ENCODE measurements at places on chromosomes 2 and 18. TPM values are rescaled to one million over a fixed set of nuclear protein-coding genes. Genes with fewer than 3 reads are reported as not detected.

Gene NEURL3
- total RNA-seq = 0.64 TPM

DNA sequence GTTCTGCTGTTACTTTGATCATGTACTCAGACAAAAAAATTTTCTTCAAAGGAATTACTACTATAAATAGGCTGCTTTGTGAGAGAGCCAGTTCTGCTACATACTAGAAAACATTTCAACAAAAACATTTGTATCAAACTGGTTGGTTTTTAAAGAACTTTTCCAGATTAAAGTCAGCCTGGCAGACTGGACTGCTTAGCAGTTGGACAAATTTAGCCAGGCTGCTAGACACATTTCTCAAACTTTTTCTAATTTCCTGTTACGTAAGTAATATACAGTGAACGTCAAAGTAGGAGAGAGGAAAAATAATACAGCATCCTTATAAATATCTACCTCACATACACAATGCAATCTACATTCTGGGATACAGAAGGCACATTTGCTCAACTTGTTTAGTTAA is 109.5 kb downstream of the SP3 start:
- DNase-seq = no peak

- no peak for DNase-seq
Observed at GRCh38 chr2:202704248-202704647, 69.5 kb downstream of the FAM117B start.

- no peak for DNase-seq
Observed at GRCh38 chr2:65350651-65351056, 81.7 kb downstream of the SPRED2 start.

DNA sequence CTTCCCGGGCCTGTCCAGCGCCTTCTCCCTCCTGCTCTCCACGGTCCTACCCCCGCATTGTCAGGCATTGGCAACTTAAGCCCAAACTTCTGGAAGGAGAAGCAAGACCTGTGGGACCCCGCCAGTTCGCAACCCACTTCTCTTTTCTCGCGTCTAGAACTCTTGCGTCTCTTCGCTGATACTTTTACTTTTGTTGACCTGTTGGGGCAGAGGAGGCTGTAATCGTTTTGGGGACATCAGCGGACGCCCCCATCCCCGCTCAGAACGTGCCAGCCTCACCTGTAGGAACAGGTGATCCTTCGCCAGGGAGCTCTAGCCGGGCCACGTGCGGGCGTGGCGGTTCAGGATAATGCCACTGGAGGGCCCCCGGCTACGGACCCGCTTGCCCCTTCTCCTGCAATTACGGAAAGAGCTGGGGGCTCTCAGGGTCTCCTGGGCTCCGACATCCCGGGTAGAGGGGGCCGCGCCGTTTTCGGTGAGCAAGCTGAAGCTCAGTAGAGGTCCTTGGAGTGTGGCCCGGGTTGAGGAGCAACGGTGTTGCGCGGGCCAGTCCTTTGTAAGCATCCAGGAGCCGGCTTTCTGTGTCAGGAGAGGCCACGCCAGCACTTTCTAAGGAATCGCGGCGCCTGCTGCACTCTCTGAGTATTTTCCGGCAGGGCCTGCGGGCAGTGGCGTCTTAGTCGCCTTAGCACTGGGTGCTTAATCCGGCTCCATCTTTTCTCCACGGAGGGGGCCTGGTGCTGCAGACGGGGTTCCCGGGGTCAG is 1.6 kb downstream of the MTCL1 start:
- DNase-seq = peak; percentile 31

- peak; percentile 57 for DNase-seq
Observed at GRCh38 chr2:3423492-3424170, 44.1 kb downstream of the TRAPPC12 start.

GRCh38 chr18:13551841-13552733 is 174.3 kb downstream of the FAM210A start:
- DNase-seq = no peak

Gene GALNT3
- 0.80 TPM for total RNA-seq

DNA sequence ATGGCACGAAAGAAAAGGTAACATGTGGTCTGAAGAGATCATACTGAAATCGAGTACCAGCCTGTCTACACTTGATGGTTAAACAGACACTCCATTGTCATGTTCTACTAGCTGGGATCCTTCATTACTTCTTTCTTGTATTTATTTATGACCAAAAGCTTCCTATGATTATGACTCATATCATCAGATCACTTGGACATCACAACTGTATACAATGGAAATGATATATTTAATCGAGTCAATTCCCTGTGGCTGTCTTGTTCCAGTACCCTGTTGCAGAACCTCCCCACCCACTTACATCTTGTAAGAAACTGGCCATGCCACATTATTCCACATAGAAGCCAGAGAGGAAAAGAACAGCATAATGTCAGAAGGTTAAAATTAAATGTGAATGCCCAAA is 358.9 kb downstream of the ZEB2 start:
- no peak for DNase-seq

Gene MAP3K19
- total RNA-seq = not detected

Gene TUBA3D
- 3.1 TPM for total RNA-seq

DNA sequence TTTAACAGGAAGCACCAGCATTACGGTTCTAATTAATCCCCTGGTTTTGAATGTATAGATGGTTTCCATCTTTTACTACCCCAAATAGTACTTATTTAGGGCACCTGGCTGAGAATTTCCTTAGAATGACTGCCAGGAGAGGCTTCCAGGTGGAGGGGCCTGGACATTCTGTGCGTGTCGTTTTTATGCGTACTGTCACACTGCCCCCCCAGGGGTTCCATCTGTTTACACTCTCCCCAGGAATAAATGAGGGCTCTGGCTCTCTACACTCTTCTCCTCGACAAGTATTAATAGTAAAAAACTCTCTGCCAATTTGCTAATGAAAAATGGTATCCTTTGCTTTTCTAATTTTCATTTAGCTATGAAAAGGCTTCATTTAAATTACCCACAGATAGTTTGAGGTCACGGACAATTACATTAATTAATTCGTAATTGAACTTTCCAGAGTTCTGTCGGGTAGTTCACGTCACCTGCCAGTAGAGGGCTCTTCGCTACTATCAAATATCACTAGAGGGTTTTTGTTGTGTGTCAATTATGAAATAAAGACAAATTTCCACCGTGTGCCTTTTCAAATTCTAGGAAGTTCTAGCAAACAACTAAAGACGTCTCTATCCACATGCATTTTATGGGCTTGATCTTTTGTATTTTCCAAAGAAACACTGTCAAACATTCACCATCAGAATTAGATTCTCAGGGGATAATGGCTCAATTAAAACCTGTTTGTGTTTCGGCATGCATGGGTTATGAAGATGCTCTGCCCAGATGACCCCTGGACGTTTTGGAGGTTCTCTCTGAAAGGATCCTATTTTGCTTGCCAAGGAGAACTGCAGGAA is 88.8 kb upstream of the ASB18 start:
- no peak for DNase-seq

Gene ACMSD
- total RNA-seq = 145 TPM

DNA sequence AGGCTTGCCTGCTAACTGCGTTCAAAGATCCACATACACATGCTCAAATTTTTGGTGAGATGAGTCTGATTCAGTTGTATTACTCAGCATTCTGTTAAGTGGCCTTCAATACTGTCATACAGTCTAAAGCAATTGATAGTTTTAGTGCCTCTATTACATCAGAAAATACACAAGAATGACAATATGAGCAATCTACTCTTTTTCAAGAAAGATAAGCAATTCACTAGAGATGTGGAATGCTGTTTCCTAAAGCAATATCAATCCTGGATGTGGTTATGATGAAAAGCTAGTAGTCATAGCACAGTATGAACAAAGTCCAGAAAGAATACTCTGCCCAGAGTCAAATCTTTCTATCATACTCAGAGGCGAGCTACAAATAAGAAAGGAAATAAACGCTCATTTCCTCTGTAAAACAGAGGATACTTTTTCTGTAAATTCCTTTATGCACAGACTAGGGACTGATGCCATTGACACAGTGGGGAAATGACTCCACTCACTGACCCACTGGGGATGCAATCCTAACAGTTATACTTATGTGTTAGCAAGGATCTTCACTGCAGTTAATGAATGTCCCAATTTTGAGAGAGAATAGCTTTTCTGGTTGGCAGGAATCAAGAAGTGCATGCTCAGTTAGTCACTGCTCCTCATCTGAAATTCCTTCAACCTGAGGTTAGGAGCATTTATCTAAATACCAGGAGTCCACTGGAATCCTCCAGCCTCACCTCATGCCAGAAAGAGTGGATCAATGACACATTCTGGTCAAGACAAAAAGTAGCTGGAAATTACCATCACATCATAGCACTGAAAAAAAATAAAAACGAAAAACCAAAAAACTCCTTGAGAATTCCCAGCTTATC is 83.3 kb downstream of the PDE11A start:
- DNase-seq = no peak

DNA sequence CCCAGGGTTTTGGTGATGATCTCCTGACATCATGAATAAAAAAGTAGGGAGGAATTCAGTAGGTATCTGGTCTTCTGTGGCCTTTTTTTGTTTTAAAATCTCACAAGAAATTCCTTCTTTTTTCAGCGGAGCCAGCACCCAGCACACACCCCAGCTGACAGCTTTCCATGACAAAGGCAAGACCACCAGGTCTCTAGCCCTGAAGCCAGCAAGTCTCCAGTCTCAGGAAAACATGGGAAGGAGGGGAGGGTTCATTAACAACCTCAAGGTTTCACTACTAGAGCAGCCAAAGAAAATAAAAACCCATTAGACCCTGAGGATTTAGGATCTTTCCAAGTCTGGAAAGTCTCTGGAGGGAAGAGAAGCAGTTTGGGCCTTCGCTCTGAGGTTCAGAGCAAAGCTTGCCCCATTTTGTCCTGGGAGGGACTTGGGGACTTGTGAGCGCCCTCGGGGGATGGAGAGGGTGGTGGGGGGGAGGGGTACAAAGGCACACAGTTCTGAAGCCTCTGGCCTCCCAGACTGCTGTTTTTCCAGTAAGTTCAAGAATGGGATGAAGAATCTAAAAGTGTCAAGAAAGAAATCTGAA is 9.0 kb downstream of the FOXI3 start:
- no peak for DNase-seq

DNA sequence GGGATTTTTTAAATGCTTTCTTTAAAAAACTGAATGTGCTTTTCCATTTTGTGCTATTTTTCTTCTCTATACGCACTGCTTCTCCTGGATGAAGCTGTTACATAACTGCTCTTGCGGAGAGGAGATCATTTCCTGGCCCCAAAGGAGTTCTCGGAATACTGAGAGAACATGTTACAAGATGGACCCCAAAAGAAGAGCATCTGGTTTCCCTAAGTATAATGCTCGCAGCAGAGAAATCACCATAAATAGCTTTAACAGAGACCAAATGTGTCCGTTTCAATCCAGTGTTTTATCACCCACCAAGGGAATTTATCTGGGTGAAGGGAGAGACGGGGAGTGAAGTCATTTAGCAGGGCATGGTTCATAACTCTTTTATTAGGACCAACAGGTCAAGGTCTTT is 80.1 kb downstream of the RBM43 start:
- no peak for DNase-seq

Gene HOXD12
- not detected for total RNA-seq

Gene GREB1L
- 6.2 TPM for total RNA-seq

Gene CNDP1
- total RNA-seq = 61.4 TPM

Gene AGPS
- 31.8 TPM for total RNA-seq

DNA sequence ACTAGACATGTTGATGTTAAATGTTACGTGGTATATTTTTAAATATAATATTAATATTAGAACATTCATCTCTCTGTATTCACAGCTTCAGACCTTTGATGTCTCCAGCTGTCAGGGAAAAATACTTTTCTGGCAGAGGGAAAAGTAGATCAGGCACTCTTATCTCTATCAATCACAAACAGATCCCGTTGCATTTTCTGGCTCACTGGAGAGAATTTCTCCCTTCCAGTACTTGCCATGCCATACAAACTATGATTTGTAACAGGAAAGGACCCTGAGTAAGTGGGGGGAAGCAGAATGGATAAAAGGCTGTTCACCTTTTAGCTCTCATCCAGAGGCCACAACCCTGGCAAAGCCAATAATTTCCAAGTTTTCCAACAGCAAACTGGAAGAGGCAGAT is 158.0 kb downstream of the TCF4 start:
- DNase-seq = no peak

DNA sequence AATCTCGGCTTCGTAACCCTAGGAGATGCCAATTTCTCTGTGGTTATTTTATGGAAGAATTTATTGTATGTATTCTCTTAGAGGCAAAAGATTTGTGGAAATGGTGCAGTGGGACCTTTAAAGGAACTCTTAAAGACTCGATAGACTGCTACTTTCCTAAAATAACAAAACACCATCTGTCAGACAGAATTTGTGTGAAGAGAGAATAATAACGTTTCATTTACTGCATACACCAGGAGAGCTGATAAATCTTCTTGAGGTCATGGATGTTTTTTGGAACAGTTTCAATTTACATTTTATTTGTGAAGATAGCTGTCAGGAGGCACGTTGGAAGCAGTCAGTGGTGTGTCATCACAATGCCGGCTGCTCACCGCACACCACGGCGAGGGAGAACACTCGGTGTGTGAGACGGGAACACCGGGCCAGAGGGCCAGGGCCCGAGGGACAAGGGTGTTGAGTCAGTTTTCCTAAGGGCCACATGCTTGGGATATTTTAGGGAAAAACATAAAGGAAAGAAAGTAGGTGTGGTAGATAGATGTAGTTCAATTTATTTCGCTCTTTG is 1681.0 kb upstream of the DDX18 start:
- no peak for DNase-seq

DNA sequence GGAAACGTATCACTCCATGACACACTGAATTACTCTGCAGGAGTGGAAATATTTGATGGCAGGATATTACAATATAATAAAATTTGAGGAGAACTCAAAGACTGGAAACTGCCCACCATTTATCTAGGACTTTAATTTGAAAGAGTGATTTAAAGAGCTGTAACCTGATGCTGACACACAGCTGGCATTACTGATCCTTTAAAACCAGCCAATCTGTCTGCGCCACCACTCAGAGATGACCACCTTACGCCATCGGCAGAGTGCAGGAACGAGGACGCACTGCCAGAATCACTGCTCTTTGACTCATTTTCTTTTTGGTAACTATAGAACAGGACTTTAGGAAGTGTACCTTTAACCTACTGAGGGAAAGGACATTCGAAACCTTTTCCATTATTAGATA is 114.1 kb downstream of the EPB41L3 start:
- no peak for DNase-seq

DNA sequence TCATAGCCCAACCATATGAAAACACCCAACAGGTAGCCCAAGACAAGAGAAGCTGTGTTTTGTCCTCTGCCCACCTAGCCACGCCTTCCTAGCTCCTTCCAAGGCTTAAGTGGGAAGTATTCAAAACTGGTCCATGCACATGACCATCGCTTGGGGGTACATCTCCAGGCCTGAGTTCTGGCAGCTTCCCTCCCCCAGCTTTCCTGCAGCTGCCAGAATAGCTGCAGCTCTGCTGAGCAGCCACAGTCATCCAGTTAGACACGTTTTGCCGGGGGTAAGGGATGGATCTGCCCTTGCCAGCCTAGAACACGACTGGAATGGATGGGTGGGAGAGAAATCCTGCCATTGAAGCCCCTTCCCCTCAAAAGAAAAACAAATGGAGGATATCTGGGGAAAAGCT is 166.8 kb downstream of the NRP2 start:
- DNase-seq = no peak

Gene RNU2-63P
- total RNA-seq = 2.0 TPM

Measured in right lobe of liver (tissue), 6 donors.